ENCODE measurements at places on chromosomes 3 and 15.

GRCh38 chr3:174540116-174540908 is 318.8 kb upstream of the NAALADL2 start:
- no peak for DNase-seq

DNA sequence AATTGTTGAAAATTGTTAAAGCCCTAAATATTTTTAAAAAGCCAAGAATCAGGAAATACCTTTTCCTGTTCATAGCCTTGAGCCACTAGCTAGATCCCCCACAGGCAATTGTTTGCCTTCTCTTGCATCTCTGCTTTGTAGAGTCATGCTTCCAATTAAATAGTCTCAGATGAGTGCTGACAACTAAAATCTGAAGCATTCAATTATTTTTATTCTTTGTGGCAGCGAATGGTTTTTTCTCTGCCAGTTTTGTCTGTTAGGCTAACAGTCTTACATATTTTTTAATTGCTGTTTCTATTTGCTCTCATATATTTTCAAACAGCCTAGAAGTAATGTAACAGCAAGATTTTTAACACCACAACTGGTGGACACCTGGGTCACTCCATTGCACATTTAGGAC is 277.1 kb upstream of the GBE1 start:
- DNase-seq, result no peak

- no peak for DNase-seq
Measured at GRCh38 chr3:64358853-64359252, 133.6 kb upstream of the PRICKLE2 start.

DNA sequence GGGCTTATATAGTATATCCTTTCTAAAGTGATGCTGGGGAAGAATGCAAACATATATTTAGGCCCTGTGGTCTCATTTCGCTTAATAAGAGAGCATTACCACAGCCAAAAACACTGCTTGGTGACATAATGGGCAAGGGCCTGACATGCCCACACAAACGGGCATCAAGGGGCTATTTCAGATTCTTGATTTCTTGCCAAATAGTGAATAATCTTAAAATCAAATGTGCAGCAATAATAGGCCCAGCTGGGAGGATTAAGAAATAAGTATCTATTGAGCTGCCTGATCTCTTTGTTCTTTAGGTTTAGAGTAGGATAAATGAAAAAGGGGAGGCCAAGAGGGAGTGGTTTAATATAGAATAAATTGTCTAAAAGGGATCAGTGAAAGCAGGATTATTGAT is 241.0 kb upstream of the GBE1 start:
- DNase-seq, result no peak

GRCh38 chr3:161866176-161866575 is 369.6 kb downstream of the OTOL1 start:
- no peak for DNase-seq

DNA sequence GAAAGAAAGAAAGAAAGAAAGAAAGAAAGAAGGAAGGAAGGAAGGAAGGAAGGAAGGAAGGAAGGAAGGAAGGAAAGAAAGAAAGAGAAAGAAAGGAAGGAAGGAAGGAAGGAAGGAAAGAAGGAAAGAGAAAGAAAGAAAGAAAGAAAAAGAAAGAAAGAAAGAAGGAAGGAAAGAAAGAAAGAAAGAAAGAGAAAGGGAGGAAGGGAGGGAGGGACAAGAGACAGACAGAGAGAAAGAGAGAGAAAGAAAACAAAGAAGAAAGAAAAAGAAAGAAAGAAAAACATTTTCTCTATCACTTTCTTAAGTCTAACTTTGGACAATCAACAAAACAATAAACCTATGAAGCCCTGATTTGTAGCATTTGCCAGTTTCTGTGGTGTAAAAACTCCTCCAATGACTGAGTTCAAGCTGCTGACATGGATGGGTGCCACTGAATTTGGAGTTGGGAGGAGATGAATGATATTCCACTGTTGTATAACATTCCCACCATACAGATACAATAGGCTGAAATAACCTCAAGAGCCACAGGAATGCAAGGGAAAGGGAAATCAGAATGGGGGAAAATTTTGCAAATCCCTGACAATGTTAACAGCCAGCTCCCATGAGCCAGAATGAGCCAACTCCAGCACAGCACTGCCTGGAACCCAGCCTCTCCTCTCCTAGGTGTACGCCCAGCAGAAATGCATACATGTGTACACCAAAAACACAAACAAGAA is 15.0 kb upstream of the RTP3 start:
- no peak for DNase-seq

- no peak for DNase-seq
Measured at GRCh38 chr15:41809121-41809520, 18.8 kb upstream of the JMJD7 start.

GRCh38 chr3:9623148-9623547 is 26.2 kb upstream of the MTMR14 start:
- no peak for DNase-seq

GRCh38 chr15:88847144-88847543 is 43.9 kb downstream of the ACAN start:
- no peak for DNase-seq

DNA sequence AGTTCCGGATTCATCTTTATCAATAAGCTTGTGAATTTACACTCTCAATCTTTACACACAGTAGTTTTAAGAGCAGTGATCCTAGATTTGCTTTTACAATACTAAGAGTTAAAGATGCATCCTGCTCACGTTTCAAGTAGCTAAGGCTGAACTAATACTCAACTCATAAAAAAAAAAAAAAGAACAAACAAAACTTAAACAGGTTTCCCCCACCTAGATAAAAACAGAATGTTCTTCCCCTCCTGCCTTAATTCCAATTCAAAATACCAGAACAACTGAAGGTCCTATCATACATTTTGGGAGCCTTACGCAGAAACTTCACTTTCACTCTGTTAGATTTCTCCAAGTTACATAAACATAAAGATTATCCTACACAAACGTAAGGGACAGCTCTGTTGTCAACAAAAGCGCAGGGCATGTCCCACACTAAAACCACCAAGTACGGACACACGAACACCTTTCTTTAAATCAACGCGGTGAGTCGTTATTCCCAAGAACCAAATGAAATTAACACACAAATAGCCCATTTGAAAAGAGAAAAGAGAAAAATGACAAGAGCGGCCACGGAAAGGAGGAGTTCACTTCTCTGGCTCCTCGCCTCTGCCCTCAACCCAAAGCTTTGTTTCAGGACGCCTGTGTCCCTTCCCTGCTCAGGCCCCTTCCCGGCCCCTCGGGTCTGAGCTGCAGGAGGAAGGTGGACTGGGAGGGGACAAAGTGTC is 941 bp downstream of the CBLB start:
- no peak for DNase-seq

- DNase-seq, result no peak
Measured at GRCh38 chr15:40511093-40511471, 40.3 kb downstream of the CHST14 start.

Measured in NCI-H510A (cell line).